ENCODE measurements at places on chromosomes 7 and 10. TPM values are rescaled to one million over a fixed set of nuclear protein-coding genes. Genes with fewer than 3 reads are reported as not detected.

The CYP3A4 gene
- not detected for polyA plus RNA-seq

The VSIR gene
- 50.4 TPM for polyA plus RNA-seq

The PRXL2A gene
- 79.9 TPM for polyA plus RNA-seq

The PTPN20 gene
- 1.2 TPM for polyA plus RNA-seq

The MEOX2 gene
- polyA plus RNA-seq = 40.2 TPM

All from hindlimb muscle (tissue), 1 donor.